ENCODE measurements at places on chromosomes 16 and 17.

- no peak for DNase-seq
Observed at GRCh38 chr17:62591333-62591732, 36.1 kb upstream of the MRC2 start.

GRCh38 chr17:74119965-74120364 is 83.5 kb upstream of the RPL38 start:
- no peak for DNase-seq

DNA sequence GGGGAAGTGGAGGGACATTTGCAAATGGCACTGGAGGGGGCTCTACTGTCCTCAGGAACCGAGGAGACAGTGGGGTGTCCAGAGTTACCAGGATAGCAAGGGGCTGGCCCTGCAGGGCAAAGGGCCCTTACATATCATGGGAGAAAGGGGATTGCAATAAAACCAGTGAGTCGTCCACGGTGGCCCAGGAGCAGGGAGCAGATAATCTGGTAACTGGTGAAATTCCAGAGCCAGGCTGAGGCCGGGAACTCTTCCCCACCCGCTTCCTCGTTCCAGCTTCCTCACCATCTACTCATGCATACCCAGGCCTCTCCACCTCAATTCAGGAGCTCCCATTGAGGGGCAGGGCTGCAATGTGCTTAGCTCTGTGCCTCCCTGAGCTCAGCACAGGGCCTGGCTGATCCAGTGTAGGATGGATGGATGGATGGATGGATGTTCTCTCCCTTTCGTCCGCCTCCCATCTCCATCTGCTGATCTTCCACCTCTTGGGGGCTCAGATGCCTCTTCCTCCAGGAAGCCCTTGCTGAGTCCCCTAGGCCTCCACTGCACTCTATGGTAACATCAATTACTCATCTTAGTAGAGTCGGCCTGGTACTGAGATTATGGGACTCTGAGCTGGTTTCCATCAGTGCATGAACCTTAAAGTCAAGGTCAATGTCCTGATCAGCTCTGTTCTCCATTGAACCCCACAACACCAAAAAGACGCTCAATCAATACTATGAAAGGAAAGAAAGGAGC is 41.2 kb upstream of the NDRG4 start:
- DNase-seq: no peak

DNA sequence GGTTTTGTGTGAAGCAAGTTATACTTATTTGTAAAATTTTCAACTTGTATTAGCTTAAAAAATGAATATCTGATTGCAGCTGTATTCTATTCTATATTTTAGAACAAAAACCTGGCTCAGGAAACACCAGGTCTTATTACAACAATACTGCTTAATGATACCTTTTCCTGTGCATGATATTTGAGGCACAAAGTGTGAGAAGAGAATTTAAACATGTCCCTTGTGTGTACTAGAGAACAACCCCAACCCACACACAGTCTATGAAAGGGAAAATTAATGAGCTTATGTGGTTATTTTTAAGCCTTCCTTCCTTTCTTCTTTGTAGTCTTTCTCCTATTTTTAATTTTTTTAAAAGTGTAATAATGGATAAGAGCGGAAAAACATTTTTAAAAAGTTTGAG is 122.6 kb upstream of the MON1B start:
- no peak for DNase-seq

DNA sequence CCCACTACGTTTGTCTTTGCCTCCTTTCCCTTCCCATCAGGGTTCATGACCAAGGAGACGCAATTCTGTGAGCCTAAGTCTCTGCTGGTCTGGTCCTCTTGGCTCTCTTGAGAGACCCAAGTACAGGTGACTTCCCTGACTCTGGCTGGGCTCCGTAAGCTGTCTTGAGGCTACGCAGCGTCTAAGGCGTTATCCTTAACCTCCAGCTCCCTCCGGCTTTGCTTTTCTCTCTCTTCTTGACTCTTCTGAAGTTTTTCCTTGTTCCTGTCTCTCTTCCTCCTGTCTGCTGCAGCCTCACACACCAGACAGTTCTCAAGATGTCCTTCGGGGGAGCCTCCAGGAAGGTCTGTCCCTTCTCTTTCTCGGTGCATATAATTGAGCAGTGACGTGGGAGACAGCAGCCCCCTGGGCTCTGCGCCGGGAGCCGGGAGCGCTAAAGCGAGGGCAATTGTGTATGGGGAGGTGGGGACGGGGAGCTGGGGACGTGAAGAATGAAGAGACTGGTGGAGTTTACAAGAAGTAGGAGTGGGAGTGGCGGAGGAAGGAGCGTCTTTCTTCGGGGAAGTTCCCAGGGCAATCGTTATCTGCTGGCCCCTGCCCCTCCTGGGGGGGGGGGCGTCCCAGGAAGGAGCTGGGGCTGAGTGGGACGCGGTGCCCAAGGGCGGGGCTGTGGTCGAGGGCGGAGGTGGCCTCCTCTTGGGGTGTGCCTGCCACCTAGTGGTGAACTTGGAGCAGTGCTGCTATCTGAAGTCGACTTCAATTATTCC is 6.9 kb upstream of the PIRT start:
- peak; percentile 58 for DNase-seq

DNA sequence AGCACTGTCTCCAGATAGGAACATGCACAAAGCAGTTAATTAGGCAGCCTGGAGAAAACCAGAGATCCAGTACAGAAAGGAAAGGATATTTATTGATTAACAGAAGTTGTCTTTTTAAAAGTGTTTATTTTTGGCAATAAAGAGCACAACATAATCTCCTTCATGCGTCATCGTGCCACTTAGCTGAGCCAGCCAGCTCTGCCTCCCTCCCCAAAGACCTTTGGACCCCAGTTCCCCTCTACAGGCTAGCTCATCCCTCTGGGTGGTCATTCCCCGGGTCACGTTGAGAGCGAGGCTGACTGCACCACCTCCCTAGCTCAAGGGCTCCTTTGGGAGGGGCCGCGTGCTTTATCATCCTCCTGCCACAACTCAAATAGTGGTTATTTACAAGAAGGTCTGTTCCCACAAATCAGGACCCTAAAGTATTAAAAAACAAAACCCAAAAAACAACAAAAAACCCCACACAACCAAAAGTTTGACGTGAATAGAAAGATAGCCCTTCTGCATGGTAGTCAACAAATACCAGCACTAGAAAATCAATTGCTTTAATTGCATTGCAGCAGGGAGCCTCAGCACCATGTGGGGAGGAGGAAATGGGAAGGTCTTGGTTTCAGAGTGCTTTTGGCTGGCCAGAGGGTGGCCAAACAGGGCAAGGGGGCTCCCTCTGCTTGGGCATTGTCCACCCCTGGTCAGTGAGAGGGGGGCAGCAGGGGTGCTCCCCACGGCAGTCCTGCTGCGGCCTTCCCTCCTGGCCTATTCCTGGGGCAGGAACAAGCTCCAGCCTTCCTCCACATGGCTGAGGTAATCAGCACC is 9.6 kb downstream of the POLR2C start:
- DNase-seq: no peak

GRCh38 chr16:66274335-66275110 is 92.0 kb upstream of the CDH5 start:
- DNase-seq: no peak

DNA sequence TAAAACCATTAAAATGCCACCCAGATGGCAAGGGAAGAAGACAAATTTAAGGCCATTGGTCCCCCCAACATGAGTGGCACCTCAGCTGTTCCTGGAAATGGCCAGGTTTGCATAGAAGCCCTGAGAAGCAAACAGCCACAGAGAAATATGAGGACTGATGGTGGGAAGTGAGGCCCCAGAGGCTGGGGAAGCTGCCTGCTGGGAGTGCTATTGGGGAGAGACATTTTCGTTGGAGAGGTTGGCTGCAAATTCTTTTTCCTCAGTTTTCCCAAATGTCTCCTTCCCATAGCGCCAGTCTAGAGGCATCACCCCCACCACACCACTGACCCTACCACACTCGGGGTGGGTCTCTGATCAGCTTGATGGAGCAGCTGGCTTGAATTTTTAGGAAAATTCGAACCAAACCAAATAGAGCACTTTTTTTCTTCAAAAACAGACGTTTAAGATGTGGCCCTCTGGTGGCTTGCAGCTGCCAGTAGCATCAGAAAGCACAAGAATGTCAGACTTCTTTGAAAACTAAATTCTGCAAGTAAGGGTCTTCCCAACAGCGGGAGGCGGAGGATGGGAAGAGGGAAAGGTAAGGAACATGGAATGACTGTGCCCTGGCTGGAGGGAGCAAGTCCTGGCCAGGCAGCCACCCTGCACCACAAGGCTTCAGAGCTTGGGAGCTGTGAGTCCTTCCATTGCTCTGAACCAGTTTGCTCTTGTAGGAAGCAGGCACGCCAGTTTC is 13.2 kb upstream of the SLC12A3 start:
- no peak for DNase-seq

DNA sequence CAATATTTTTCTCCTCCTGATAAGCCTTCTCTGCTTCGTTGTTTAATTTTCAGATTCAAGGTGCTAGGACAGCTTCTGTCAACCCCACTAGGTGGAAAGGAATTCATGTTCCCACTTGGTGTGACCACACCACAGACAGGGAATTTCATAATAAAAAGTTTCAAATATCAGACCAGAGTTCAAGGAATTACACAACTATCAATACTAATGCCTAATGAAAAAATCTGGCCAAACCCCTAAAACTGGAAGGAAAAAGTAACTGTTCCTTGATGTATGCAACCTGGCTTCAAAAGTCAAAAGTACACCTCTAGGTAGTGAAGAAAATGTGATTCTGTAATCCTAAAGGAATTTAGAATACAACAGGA is 87.8 kb upstream of the CORO6 start:
- no peak for DNase-seq

- no peak for DNase-seq
Observed at GRCh38 chr17:15501282-15501681, 33.9 kb upstream of the CDRT4 start.

DNA sequence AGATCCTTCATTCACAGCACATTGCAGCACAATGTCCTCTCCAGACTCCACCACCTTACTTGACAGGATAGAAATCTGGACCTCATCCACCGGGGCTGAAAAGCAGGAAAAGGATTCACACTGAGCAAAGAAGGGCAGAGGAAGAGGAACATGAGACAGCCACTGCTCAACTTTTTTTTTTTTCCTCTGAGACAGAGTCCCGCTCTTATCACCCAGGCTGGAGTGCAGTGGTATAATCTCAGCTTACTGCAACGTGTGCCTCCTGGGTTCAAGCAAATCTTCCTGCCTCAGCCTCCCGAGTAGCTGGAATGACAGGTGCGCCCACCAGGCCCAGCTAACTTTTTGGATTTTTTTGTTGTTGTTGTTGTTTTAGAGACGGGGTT is 34.4 kb downstream of the PECAM1 start:
- no peak for DNase-seq

- DNase-seq: no peak
Observed at GRCh38 chr17:47270946-47271705, 17.5 kb downstream of the ITGB3 start.

DNA sequence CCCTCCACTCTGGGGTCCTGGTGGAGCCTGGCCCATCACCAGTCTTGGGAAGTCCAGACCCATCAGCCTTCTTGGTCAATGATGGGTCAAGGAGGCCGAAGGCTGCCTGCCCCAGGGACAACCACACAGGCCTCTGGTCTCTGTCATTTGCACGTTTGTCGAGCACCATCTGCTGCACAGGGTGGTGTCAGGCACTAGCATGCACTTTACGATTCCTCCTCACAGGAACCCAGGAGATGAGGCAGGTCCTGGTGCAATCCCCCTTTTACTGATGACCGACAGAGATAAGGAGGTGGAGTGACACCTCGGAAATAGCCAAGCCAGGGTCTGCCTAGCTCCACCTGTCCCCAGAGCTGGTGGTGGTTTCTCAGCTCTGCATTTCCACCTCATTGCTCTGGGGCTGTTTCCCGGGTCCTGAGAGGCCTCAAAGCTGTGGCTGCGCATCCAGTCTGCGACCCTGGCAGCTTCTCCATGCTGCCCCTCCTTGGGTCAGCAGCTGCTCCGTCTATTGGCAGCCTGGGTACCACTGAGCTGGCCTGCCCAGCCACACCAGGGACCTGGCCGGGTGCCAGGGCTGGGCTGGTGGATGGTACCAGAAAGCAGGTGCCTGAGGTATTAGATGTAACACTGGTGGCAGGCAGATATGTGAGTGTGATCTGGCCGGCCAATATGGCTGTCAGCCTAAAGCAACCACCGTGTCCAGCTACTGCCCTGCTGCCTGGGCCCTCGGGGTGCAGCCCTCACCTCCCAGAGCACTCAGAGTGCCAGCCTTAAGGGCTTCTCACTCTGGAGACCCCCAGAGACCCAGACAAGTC is 10.0 kb downstream of the MMP15 start:
- no peak for DNase-seq

GRCh38 chr17:33697557-33697956 is 404.5 kb upstream of the ASIC2 start:
- DNase-seq: no peak

- no peak for DNase-seq
Observed at GRCh38 chr16:71426069-71426879, 15.6 kb downstream of the TLE7 start.

DNA sequence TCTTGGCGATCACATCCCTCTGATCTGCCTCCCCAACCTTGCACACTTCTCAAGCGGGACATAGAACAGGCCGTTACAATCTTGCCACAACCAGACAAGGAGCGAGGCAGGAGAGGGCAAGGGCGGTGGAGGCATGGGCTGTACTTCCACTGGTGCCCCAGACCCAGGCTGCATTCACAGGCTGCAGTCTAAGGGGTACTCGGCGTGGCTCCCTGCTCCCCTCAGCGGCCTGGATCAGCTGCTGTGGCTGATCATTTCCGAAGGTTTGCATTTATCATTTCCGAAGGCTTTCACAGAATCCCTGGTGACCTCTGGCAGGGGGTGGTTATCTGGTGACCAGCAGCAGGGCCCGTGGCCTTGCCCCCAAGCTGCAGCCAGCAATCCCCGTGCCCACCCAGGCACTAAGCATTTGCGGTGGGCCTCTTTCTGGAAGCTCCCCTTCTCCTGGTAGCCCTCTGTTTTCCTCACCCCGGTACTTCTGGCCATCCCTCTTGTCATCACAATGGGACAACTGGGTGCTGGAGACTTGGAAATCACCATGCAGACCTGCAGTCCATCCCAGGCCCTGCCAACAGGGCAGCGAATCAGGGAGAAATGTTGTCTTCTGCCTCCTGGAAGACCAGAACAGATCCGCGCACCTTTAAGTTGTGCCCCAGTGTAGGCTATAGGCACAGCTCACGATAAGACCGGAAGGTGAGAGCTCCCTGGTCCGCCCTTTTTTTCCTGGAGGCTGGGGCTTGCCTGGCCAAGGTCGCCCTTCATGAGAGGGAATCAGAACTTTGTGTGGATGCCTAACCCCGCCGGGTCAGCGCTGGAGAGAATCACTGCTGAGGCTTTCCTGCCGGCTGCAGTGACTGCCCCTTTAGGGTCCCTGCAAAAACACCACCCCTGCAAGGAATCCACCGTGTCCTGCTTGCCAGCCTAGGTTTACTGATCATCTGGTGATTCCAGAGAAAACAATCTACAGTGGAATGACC is 1739.1 kb downstream of the TP53TG3F start:
- DNase-seq: no peak

DNA sequence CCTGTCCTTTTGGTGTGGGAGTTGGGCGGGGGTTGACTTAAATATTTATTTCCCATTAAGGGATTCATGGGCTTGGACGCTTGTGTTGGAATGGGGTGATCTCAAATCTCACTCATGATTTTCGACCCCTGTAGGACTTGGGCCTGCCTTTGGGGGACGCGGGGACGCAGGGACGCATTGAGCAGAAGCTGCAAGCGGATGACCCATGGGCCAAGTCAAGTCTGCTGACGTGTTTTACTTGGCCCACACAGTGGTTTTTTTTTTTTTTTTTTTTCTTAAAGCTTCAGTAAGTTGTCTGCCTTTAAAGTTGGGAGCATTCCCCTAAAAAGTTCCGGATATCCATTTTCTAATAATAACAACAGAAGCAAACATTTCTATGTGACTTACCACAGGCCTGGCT is 28.9 kb downstream of the CMIP start:
- DNase-seq: no peak

All from stimulated activated naive CD4-positive, alpha-beta T cell treated with Interleukin-2 at 50 U/mL for 16 hours (primary cell).